ENCODE measurements at places on chromosomes 4 and X.

GRCh38 chr4:82648356-82648755 is 86.6 kb upstream of the TMEM150C start:
- no peak for DNase-seq

DNA sequence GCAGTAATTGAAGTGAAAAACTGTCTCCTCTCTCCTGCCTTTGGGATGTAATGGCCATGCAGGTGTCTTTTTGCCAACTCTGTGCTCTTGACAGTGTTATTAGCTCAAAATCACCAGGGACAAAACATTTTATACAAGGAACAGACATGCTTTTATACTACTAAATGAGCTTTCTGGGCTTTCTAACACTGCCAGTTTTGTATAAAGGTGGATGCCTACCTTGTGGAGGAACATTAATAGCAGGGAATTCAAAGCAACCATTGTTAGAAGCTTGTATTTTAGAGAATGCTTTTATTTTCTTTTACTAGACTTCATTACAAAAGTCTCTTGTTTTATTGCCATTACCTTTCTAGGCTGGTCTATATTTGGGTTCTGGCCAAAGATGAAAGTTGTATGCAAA is 54.7 kb upstream of the ARSJ start:
- DNase-seq, result no peak

DNA sequence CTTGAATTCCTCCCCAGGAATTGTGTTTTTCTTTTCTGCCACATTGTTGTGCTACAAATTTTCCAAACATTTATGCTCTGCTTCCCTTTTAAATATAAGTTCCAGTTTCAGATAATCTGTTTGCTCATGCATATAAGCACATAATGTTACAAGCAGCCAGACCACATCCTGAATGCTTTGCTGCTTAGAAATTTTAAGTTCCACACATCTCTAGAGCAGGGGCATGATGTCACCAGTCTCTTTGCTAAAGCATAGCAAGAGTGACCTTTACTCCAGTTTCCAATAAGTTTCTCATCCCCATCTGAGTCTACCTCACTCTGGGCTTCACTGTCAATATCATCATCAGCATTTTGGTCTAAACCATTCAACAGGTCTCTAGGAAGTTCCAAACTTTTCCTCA is 932.5 kb downstream of the SH3BGRL start:
- DNase-seq, result no peak

DNA sequence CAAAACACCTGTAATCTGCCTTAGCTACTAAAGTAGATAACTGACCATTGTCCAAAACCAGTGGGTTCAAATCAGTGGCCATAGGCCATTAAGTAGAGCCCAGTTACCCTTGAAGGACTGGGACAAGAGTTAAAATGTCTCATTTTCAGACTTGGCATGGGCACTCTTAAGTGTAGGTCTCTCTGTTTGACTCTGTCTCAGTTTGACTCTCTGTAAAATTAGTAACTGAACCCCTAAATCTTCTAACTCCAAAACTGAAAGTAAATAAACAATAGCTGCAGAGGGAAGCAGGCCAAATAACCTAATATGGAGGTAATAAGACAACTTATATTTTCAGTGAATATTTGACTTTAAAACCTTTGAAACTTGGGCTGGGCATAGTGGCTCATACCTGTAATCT is 89.1 kb downstream of the SLC16A2 start:
- no peak for DNase-seq

DNA sequence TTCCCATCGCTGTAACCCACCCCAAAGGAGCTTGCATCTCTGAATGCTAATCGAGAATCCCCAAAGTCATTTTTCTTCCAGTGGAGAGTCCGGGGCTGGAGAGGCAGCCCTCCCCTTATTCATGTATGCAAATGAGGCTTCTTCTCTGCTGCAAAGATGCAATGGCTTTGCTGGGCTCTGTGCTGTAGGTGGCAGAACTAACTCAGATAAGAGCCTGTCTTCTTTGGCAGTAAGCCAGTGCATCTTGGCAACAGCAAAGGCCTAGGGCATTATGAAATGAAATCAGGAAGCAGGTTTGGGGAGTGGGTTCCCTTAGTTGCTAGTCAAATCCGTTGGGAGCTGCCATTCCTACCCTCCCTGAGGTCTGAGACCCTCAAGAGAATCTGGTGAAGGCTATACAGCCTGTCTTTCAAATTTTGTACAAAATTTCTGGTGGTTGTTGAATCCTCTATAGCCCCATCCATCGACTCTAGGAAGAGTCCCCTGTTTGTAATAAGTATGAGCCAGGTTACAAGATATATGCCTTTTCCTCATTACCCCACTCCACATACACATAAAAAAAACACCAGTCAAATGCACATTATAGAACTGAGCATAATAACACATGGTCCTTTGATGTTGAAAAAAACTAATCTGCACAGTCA is 290.6 kb upstream of the TAPT1 start:
- peak; percentile 39 for DNase-seq

DNA sequence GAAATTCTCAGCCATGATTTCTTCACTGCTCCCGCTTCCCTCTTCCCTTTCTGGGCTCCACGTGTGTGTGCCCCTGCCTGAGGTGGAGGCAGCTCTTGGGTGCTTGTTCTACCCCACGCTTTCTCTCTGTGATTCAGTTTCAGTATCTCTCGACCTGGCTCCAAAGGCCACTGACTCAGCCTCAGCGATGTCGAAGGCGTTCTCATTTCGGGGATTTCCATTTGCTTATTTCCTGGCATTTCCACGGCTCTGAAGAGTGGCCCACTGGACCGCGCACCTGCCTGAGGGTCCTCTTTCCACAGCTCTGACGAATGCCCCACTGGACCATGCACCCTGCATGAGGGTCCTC is 52.4 kb downstream of the GAK start:
- no peak for DNase-seq

GRCh38 chr4:103008875-103009729 is 10.4 kb downstream of the SLC9B1 start:
- peak; percentile 25 for DNase-seq

DNA sequence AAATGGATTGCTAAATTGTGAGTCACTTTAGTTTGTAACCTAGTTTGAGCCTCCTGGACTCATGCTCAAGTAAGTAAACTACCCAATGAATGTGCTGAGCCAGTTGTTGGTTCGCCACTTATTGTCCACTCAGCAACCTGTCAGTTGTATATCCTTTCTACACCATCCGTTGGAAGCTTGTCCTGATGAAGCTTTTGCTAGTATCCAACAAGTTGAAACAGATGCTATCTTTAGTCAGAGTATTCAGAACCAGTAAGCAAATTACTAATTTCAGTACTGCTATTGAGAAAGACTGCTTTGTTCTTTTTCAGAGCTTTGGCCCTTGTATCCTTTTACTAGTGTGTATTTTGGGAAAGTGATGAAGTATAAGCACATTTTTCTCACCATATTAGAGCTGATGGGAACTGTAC is 4.3 kb upstream of the NAA15 start:
- DNase-seq, result peak; percentile 4

DNA sequence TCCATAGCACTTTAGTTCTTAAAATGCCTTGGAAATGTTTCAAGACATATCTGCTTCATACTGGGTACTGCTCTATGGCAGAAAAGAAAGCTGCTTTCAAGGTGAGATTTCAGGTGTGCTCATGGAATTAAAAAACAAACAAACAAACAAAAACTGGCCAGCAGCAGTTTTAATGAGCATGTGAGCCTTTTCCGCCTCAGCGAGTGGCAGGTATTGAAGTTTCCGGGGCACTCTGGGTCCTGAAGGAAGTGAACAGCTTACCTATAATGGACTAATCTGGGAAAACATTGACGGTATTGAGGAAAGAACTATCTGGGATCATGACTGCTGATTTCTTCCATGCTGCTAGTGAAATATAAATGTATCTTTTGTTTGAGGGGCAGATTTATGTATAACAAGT is 194.6 kb downstream of the MAML3 start:
- no peak for DNase-seq

DNA sequence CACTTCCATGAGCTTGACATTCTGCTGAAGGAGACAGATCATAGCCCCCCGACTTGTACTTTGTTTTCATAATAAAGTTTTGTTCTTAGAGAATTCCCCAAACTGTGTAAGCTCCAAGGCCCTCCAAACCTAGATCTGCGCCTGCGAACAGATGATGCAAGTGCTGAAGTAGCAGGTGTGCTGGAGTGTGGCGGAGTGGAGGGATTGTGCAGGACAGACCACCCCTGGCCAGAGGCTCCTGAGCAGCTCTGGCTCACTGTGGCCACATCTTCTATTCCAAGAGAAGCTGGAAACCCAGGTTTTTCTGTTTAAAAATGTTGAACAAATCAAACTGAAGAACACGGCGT is 46.4 kb downstream of the TBC1D14 start:
- DNase-seq, result no peak

- no peak for DNase-seq
Observed at GRCh38 chr4:152729466-152729865, 49.7 kb upstream of the TMEM154 start.

GRCh38 chr4:6926081-6926480 is 16.5 kb downstream of the TBC1D14 start:
- DNase-seq, result no peak

- no peak for DNase-seq
Observed at GRCh38 chrX:152798945-152799344, 29.5 kb upstream of the MAGEA6 start.

DNA sequence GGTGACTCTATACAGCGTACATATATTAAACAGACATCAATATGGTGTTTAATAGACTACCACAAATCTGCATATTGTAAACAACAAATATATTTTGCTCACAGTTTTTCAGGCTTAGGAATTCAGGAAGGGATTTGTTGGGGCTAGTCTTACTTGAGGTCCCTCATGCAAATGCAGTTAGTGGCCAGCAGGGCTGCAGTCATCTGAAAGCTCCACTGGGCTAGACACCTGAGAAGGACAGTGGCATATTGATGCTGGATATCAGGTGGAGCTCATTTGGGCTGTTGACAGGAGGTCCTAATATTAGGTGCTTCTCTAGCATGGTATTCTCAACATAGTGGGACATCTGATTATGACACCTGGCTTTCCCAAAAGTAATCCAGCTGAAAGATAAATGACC is 493.8 kb upstream of the PABPC4L start:
- no peak for DNase-seq

DNA sequence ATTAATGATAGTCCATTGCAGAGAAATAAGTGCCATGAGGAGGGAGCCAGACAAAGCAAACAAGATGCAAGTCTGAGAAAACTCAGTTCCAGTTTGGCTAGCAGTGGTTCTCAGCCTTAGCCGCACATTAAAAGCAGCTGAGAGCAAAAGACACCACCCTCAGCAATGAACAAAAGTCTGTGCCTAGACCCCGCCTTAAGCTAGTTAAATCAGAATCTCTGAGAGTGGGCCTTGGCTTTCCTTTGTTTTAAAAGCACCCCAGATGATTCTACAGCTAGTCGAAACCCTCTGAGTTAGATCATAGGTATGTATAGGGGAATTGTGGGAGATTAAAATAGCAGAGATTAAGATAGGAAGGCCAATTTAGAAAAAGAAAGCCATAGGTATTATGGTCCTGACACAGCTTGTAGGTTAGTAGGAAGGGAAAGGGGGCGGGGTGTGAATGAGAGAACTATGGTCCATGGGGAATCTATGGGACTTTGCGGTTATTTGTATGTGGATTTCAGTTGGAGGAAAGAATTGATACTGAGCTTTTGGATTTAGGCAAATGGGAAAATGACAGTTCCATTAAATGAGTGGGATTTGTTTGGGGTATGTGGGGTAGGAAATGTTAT is 12.0 kb downstream of the SPRY1 start:
- DNase-seq, result no peak

GRCh38 chrX:97399400-97399799 is 515.7 kb downstream of the RPA4 start:
- peak; percentile 40 for DNase-seq

- no peak for DNase-seq
Observed at GRCh38 chrX:39399387-39399786, 598.1 kb downstream of the MID1IP1 start.

GRCh38 chrX:43423876-43424275 is 232.2 kb upstream of the MAOA start:
- DNase-seq, result no peak

DNA sequence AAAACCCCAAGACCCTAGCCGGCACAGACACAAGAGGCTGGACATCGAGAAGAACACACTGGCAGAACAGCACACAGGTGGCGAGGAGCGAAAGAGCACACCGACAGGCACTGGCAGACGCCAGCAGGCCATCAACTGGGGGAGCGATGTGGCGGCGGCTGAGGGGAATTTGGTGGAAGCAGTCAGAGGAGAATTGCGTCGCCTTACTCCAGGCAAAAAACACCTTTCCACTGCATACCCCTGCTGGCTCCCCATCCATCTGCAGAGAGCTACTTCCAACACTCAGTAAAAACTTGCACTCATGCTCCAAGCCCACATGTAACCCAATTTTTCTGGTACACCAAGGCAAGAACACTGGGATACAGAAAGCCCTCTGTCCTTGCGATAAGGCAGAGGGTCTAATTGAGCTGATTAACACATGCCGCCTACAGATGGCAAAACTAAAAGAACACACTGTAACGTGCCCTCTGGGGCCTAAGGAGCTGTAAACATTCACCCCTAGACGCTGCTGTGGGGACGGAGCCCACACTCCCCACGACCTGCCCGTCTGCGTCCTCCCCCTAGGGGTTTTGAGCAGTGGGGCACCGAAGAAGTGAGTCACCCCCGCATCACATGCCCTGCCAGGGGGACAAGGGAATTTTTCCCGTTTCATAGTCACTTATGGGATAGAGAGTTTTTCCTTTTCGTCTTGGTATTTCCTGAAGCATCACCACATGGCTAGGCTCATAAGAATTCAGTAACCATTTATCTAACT is 262.3 kb downstream of the KCTD8 start:
- DNase-seq, result no peak

- DNase-seq, result no peak
Observed at GRCh38 chr4:7759635-7760034, 180.0 kb downstream of the AFAP1 start.

GRCh38 chr4:85932500-85933290 is 427.2 kb downstream of the MAPK10 start:
- no peak for DNase-seq

- no peak for DNase-seq
Observed at GRCh38 chrX:49753691-49754090, 57.9 kb upstream of the PAGE1 start.

DNA sequence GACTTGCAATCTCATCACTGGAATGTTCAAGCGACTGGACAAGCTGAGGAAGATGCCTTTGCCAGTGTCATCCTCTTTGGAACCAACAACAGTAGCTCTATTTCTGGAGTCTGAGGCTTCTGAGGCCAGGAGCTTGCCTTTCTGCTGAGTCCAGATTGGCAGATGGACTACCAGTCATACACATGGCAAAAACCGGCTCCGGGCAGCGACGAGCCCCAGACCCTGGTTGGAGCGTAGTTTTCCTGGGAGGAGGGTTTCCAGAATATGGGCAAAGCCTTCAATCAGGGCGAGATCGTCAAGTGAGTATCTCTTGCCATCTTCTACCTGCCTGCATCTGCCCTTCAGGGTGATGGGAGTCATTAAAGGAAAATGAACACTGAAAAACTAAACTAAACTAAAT is 807.9 kb downstream of the C4orf33 start:
- DNase-seq, result no peak

- DNase-seq, result no peak
Observed at GRCh38 chr4:78570117-78570516, 18.5 kb downstream of the ANXA3 start.

All from Daoy (cell line).